ENCODE measurements at places on chromosomes 7 and 10. TPM values are rescaled to one million over a fixed set of nuclear protein-coding genes. Genes with fewer than 3 reads are reported as not detected.
A peak's percentile ranks its signal among the peaks of the same experiment; 100 is the strongest.

DNA sequence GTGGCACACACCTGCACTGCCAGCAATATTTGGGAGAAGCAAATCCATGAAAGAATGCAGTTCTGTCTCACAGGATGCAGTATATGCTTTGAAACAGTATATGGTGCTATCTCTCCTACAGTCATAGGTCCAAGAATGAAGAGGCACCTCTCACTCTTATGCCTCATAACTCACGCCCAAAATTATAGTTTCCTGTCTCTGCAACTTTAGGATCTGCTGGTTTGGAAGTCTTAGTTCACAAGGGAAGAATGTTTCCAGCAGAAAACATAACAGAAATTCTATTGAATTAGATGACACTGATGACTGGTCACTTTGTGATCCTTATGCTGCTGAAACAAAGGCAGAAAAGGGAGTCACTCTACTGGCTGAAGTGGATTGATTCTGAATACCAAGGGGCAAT, 5.7 kb downstream of the C10orf67 start:
- no peak for DNase-seq

- peak; percentile 54 for DNase-seq
Observed at GRCh38 chr7:15463801-15464666, 97.8 kb downstream of the AGMO start.

DNA sequence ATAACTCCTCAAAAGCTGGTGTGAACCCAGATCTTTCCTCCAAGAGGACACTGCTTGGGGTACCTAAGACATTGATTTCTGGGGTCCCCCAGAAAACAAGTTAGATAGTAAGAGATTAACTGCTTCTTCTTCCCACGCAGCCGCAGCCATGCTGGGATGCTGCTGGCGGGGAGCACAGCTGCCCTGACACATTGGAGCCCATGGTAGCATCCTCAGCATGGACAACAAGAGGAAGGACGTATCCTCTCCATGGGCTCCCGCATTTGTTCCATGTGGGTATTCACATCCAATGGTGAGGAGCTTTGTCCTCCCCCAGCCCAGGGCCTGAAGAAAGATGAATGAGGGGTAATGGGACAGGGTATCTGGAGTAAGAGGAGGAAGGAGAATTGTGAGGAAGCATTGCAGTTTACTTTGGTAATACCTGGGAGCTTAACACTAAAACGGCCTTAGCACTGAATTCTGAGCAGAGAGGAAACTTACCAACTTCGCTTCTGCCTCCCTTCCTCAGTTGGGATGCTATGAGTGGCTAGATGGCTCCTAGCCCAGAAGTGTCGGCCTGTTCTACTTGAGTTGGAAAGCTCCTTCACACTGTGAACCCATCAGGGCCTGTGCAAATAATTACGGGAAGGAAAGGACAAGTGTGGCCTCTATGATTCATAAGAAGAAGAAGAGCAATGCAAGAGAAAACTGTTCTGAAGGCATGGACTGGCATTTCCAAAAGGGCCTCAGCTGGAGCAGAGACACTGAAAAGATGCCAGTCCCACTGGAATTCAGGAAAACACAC, 43.9 kb downstream of the C10orf120 start:
- DNase-seq, result no peak

GRCh38 chr10:88385601-88386203, 197.4 kb downstream of the RNLS start:
- no peak for DNase-seq

CYP26A1 gene
- total RNA-seq, result 1.2 TPM

MICU1 gene
- total RNA-seq, result 54.1 TPM

SPDYE2B gene
- total RNA-seq, result not detected

DNA sequence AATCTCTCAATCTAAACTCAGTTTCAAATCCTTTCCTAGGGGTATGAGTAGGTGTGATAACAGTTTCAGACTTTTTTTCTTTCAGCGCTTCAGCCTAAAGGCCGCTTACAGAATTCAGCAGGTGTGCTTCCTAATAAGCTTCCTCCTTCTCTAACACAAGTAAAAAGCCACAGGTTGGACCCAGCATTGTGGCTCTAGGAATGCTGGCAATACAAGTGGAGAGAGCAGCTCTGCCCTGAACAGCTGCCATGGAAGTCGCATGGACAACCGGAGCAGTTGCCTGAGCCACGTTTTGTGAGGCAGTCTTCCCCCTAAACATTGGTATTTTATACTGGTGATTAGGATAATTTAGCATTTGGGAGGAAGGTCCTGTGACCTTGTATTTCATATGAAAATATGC, 83.5 kb downstream of the ST7 start:
- no peak for DNase-seq

DNA sequence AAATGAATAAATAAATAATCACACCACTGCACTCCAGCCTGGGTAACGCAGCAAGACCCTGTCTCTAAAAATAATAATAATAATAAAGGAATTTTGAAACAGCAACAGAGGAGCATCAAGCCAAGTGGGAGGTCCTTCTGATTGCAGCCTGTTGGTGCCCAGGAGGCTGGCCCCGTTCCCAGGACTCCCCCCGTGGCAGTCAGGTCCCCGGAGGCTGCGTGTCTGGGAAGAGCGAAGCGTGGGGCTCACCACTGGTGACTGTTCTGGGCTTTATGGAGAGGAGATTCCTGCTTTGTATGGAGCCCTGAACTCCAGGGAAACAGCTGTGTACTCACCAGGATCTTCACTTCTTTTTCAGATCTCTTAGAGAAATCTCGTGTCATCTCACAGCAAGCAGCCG, 19.3 kb upstream of the MYH16 start:
- peak; percentile 51 for DNase-seq

- no peak for DNase-seq
Observed at GRCh38 chr7:7596176-7596575, 29.5 kb downstream of the MIOS start.

INSYN2A gene
- total RNA-seq, result not detected

GRCh38 chr10:133343558-133343957, 3.6 kb upstream of the PRAP1 start:
- DNase-seq, result no peak

- DNase-seq, result peak; percentile 39
Observed at GRCh38 chr10:12081879-12082557, 13.3 kb downstream of the DHTKD1 start.

FXYD4 gene
- not detected for total RNA-seq

DRGX gene
- not detected for total RNA-seq

- DNase-seq, result peak; percentile 42
Observed at GRCh38 chr7:42233695-42234331, 3.2 kb downstream of the GLI3 start.

GRCh38 chr10:76456197-76456596, 1024.8 kb downstream of the LRMDA start:
- peak; percentile 75 for DNase-seq

- no peak for DNase-seq
Observed at GRCh38 chr10:76643511-76643911, 994.1 kb downstream of the KCNMA1 start.

DNA sequence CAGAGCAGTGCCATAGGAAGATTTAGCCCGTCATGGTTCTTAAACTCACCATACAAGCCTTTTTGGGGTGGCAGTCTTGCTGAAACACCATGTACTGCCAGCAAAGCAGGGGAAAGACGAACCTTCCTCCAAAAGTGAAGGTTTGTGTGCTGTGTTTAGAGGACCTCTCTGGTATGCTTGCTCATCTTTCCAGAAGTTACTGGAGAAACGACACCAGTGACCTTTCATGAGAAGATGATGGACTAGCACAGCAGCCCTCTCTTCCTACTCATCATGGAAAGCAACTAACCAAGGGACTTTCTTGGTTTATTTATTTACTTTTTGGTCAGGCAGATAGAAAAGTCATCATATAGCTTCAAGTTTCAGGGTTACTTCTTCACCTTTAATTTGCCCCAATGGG, 247.4 kb downstream of the PTEN start:
- DNase-seq, result no peak

FZD8 gene
- total RNA-seq, result 41.5 TPM

GRCh38 chr7:110347081-110347480, 743.8 kb upstream of the LRRN3 start:
- no peak for DNase-seq

DNA sequence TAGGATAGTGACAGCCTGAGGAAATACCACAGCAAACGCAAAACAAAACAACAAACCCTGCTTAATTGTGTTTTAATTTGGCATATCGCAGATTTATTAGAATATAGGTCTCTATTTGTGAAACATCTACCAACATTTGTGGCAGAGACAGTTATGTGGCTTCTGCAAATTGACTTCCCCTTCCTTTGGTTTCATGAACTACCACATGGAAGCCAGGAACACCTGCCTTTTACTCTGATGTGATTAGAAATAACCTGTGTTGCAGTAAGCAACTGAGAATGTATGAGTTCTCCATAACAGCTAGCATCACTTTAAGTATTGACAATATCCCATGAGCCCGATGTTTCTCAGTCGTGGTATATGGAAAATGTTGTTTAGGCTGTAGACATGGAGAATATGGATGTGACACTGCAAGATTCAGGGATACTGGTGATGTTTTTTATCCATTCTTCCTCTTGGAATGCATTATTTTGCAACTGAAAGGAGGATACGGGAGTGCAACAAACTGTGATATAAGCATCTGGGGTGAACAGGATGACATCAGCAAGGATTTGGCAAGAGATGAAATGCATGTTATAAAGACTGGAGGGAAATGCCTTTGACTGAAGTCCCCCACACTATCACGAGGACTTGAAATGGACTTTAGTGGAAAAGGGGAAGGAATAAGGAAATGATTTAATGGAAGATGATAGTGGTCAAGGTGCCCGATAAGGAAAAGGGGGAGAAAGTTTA, 95.9 kb downstream of the CUBN start:
- no peak for DNase-seq

EPO gene
- 0.60 TPM for total RNA-seq

GRCh38 chr7:1066242-1066588, 21.7 kb upstream of the GPER1 start:
- no peak for DNase-seq

- peak; percentile 21 for DNase-seq
Observed at GRCh38 chr10:79342811-79343561, 4.3 kb upstream of the PPIF start.

GRCh38 chr10:37246637-37247036, 121.2 kb downstream of the ANKRD30A start:
- DNase-seq, result no peak

GRCh38 chr10:2202401-2202800, 465.1 kb upstream of the ADARB2 start:
- DNase-seq, result no peak

RBP4 gene
- not detected for total RNA-seq

- DNase-seq, result no peak
Observed at GRCh38 chr10:111956841-111957240, 226.7 kb downstream of the GPAM start.

SNX10 gene
- total RNA-seq, result 3.3 TPM

- no peak for DNase-seq
Observed at GRCh38 chr10:85983051-85983450, 383.5 kb downstream of the GRID1 start.

- DNase-seq, result no peak
Observed at GRCh38 chr10:98758463-98758862, 311.7 kb upstream of the HPS1 start.

GRCh38 chr7:102455596-102455995, 9.1 kb downstream of the ALKBH4 start:
- DNase-seq, result no peak

GRCh38 chr10:55782181-55782580, 578.9 kb downstream of the ZWINT start:
- DNase-seq, result no peak

POMZP3 gene
- 16.3 TPM for total RNA-seq

- DNase-seq, result no peak
Observed at GRCh38 chr7:73364006-73364728, 36.2 kb downstream of the FKBP6 start.

Data from cardiac muscle cell (in vitro differentiated cells and primary cell).